ENCODE measurements at places on chromosomes 7 and 10.

GRCh38 chr7:26007510-26007909 is 144.5 kb upstream of the NFE2L3 start:
- no peak for DNase-seq

GRCh38 chr7:155203059-155203881 is 94.4 kb upstream of the INSIG1 start:
- no peak for DNase-seq

DNA sequence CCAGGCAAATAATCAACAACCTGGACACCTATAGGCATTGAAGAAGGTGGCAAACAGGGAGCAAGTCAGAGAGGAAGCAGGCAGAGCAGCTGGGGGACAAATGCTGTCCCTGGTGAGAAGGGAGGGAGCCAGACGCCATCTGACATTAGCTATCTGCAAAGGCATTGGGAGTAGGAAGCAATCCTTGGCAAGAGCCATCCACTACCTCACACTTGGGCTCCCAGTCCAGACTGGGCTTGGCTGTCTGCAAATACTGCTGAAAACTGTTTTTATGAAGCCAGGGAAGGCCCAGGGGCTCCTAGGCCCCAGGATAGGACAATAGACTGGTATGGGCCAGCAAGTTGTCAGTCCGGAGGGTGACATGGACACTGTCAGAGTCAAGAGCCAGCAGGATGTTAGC is 132.5 kb downstream of the SORBS1 start:
- no peak for DNase-seq

GRCh38 chr7:47979832-47980181 is 392 bp upstream of the HUS1 start:
- DNase-seq: no peak

DNA sequence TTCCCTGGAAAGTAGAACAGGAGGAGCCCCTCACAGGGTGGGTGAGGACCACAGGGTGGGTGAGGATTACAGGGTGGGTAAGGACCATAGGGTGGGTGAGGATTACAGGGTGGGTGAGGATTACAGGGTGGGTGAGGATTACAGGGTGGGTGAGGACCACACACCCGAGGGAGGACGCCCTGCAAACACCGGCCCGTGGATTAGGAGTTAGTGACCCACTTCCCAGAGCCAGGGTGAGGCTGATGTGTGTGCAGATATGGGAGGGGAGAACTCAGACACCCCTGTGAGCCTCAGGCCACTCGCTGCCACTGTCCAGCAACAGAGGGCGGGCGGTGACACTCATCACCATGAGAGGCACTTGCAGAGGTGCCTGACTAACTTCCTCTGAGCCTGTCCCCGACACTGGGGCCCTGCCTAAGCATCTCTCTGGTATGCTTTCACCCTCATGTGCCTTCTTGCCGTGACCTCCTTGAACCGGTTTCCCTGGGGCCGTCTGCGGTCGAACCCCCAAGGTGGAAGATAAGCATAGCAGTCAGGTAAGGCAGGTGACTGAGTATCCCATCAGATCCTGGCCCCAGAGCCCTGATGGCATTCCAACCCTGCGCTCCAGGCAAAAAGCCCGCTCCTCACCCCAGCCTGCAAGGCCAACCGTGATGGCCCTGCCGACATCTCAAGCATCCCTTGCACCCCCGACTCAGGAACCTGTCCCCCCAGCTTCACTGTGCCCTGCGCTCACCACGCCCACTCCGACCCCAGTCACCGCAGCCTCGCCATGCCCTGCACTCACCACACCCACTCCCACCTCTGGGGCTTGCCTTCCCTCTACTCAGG is 74.1 kb downstream of the FAM53B start:
- no peak for DNase-seq

GRCh38 chr7:95199779-95200558 is 124.4 kb downstream of the PON1 start:
- no peak for DNase-seq

- no peak for DNase-seq
Measured at GRCh38 chr10:24731942-24732341, 8.3 kb upstream of the ARHGAP21 start.

Data from stimulated activated effector memory CD8-positive, alpha-beta T cell treated with anti-CD3 and anti-CD28 coated beads, Interleukin-12 subunit alpha, Interleukin-12 subunit beta, amount 100 ng/mL, for 72 hours (primary cell).